ENCODE measurements at places on chromosomes 2 and 18.
A peak's percentile ranks its signal among the peaks of the same experiment; 100 is the strongest.

- no peaks in the 10 kb centered on the region for H3K27me3 ChIP-seq
- no peak overlapping the region for H3K27ac ChIP-seq
- H3K4me3 ChIP-seq, result no peak overlapping the region
- H3K36me3 ChIP-seq, result no peaks in the 10 kb centered on the region
Measured at GRCh38 chr18:32442575-32442974, 28.1 kb downstream of the GAREM1 start.

DNA sequence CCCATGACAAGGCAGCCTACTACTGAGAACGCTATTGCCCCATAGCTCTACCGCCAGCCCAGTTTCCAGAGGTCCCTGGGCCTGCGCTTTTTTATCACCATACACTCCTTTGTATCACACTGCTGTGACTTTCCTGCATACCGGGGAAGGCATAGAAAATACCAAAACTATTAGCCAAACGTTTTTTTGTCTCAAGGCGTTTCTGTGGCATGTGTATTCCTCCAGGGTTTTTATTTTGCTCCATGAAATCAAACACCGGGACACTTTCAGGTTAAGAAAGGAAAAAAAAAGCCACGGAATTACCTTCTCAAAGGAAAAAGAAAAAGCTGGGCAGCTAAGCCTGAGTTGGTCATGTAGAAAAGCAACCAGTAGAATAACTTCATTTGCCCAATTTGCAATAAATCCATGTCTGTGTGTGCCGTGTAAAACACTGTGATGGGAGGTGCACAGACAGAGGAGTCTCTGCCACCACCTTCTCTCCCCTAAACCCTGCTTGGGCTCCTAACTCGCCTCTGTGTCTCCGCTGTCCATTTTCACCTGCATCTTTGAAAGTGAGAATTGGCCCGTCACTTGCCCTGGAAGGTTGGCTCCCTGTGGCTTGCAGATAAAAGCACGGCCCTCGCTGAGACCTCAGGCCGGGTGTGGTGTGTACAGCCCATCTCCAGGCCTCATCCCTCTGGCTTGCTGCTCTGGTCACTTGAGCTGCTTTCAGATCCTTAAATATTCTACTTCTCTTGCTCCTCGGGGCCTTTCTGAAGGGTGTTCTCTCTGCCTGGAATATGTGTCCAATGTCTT lies 1.7 kb downstream of the AMER3 start:
- no peak overlapping the region for H3K4me3 ChIP-seq
- no peaks in the 10 kb centered on the region for H3K36me3 ChIP-seq
- DNase-seq, result no peak
- no peak overlapping the region for H3K27ac ChIP-seq
- H3K4me1 ChIP-seq, result peaks cover 8% of the 10 kb centered on the region
- peaks cover 95% of the 10 kb centered on the region for H3K27me3 ChIP-seq

GRCh38 chr2:174217869-174218268 lies 30.5 kb downstream of the OLA1 start:
- DNase-seq, result no peak
- no peak overlapping the region for H3K4me3 ChIP-seq
- H3K27me3 ChIP-seq, result no peaks in the 10 kb centered on the region
- peaks cover 3% of the 10 kb centered on the region for H3K4me1 ChIP-seq

GRCh38 chr2:7748717-7749415 lies 831.7 kb downstream of the RNF144A start:
- H3K27ac ChIP-seq, result no peak overlapping the region
- no peaks in the 10 kb centered on the region for H3K27me3 ChIP-seq
- no peaks in the 10 kb centered on the region for H3K36me3 ChIP-seq
- H3K4me1 ChIP-seq, result peaks cover 6% of the 10 kb centered on the region
- no peak overlapping the region for H3K4me3 ChIP-seq

DNA sequence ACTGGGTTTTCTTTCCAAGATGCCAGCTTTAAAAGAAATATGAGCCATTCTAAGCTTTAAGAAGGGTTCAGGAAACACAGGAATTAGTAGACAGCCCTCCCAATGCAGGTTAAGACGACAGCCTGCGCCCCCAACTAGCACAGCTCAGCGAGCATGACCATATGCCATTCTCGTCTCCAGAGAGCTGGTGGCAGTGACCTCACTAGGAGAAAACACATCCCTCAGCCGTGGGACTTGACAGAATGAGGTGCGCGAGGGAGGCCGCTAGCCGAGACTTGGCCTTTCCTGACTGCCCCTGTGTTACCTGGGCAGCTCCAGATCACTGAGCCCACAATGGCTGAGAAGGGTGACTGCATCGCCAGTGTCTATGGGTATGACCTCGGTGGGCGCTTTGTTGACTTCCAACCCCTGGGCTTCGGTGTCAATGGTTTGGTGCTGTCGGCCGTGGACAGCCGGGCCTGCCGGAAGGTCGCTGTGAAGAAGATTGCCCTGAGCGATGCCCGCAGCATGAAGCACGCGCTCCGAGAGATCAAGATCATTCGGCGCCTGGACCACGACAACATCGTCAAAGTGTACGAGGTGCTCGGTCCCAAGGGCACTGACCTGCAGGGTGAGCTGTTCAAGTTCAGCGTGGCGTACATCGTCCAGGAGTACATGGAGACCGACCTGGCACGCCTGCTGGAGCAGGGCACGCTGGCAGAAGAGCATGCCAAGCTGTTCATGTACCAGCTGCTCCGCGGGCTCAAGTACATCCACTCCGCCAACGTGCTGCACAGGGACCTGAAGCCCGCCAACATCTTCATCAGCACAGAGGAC lies 103.9 kb downstream of the MAPK4 start:
- H3K4me3 ChIP-seq, result no peak overlapping the region
- peak overlapping the region; percentile 96 for H3K27ac ChIP-seq
- H3K4me1 ChIP-seq, result peaks cover 61% of the 10 kb centered on the region
- DNase-seq, result no peak
- H3K27me3 ChIP-seq, result no peaks in the 10 kb centered on the region
